ENCODE measurements at places on chromosomes 16 and 17.

DNA sequence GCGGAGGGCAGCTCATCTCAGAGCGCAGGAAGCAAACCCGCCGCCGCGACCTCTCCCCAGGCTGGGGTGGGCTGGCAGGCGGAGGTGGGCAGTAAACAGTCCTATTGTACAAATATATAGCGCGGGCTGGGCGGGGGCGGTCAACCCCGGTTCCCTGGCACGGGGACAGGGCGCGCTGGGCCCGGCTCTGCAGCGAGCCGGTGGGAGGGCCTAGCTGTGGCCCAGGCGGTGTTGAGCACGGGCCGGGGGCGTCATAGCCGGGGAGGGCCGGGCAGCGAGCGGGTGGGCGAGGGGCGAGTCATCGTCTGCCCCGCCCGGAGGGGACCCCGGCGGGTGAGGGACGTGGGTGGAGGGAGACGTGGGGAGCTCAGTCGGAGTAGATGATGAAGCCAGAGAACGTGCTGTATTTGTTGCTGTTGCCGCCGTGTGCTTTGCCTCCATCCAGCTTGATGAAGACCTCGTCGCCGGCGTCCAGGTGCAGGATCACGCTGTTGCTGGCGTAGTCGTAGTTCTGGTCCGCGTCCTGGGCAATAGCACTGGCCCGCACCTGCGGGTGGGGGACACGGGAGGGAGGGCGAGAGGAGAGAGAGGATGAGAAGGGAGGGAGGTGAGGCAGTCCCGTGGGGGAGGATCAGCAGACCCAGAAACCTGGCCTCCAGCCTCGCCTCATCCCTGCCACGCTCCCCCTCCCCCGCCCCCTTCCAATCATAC lies 8.1 kb downstream of the C1QL1 start:
- no peak overlapping the region for H3K27ac ChIP-seq
- peaks cover 24% of the 10 kb centered on the region for H3K27me3 ChIP-seq
- no peak for DNase-seq
- H3K4me1 ChIP-seq: peaks cover 15% of the 10 kb centered on the region
- no peak overlapping the region for H3K4me3 ChIP-seq

- H3K36me3 ChIP-seq: no peaks in the 10 kb centered on the region
- DNase-seq: no peak
- no peak overlapping the region for H3K4me3 ChIP-seq
- H3K27ac ChIP-seq: no peak overlapping the region
- no peaks in the 10 kb centered on the region for H3K4me1 ChIP-seq
Observed at GRCh38 chr17:376936-377863, 24.6 kb upstream of the RPH3AL start.

DNA sequence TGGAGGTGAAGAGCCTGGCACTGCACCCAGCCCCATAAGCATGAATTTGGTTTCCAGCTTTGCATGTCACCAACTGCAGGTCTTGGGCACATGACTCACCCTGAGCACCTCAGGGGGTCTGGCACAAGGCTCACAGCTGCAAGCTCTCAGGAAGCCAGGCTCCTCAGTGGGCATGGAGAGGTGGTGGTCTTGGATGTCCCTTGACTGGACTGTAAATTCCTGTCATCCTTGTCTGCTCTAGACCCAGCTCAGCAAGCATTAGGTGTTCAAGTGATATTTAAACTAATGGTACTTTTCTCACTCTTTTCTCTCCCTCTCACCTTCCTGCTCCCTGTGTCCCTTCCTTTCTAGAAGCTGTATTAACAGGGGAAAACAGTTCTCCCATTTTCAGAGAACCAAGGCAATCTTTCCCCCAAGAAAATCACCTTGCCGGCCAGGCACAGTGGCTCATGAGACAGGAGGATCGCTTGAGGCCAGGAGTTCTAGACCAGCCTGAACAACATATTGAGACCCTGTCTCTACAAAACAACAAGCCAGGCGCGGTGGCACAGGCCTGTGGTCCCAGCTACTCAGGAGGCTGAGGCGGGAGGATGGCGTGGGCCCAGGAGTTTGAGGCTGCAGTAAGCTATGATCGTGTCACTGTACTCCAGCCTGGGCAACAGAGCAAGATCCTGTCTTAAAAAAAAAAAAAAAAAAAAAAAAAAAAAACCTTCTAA lies 5.1 kb upstream of the KIFC3 start:
- H3K4me3 ChIP-seq: no peak overlapping the region
- H3K27me3 ChIP-seq: peaks cover 36% of the 10 kb centered on the region
- DNase-seq: no peak
- H3K27ac ChIP-seq: no peak overlapping the region
- no peaks in the 10 kb centered on the region for H3K36me3 ChIP-seq

- H3K27ac ChIP-seq: peak overlapping the region; percentile 26
- no peak overlapping the region for H3K4me3 ChIP-seq
- peaks cover 8% of the 10 kb centered on the region for H3K4me1 ChIP-seq
- peaks cover 8% of the 10 kb centered on the region for H3K36me3 ChIP-seq
Observed at GRCh38 chr16:81917375-81917774, 93.9 kb downstream of the SDR42E1 start.

DNA sequence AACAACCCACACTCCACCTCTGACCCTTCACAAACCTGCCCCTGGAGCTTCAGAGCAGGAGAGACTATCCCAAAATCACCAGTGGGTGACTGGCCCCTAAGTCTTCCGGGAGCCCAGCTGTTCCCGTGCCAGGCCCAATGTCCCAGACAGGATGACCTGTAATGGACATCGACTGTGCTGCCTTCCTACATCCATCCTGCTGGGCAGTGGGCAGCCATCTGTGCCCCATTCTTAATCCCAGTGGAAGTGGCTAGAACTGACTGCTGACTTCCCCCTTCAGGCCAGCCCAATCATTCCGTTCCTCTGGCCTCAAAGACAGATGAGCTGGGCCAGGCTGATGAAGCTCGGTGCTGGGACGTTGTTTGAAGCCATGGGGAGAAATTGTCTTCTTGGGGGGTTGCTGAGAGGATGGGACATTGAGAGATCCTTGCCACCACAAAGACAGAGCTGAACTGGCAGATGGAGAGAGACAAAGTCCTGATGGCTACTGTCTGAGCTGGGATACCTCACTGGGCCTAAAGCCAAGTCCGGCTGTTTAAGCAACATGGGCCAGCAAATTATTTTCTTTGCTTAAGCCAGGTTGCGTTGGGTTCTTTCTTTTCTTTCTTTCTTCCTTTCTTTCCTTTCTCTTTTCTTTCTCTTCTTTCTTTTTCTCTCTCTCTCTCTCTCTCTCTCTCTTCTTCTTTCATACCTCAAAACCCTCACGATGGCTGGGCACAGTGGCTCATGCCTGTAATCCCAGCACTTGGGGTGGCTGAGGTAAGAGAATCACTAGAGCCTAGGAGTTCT lies 17.9 kb upstream of the ALOX15B start:
- H3K4me3 ChIP-seq: no peak overlapping the region
- peaks cover 9% of the 10 kb centered on the region for H3K4me1 ChIP-seq
- H3K36me3 ChIP-seq: no peaks in the 10 kb centered on the region
- no peaks in the 10 kb centered on the region for H3K27me3 ChIP-seq

GRCh38 chr16:73057291-73058210 lies 9.6 kb upstream of the ZFHX3 start:
- H3K36me3 ChIP-seq: no peaks in the 10 kb centered on the region
- DNase-seq: peak; percentile 58
- H3K27ac ChIP-seq: no peak overlapping the region
- peaks cover 22% of the 10 kb centered on the region for H3K27me3 ChIP-seq

- no peak for DNase-seq
- no peak overlapping the region for H3K4me3 ChIP-seq
- H3K27me3 ChIP-seq: no peaks in the 10 kb centered on the region
- H3K4me1 ChIP-seq: no peaks in the 10 kb centered on the region
Observed at GRCh38 chr17:75707079-75707571, 14.1 kb upstream of the ITGB4 start.

DNA sequence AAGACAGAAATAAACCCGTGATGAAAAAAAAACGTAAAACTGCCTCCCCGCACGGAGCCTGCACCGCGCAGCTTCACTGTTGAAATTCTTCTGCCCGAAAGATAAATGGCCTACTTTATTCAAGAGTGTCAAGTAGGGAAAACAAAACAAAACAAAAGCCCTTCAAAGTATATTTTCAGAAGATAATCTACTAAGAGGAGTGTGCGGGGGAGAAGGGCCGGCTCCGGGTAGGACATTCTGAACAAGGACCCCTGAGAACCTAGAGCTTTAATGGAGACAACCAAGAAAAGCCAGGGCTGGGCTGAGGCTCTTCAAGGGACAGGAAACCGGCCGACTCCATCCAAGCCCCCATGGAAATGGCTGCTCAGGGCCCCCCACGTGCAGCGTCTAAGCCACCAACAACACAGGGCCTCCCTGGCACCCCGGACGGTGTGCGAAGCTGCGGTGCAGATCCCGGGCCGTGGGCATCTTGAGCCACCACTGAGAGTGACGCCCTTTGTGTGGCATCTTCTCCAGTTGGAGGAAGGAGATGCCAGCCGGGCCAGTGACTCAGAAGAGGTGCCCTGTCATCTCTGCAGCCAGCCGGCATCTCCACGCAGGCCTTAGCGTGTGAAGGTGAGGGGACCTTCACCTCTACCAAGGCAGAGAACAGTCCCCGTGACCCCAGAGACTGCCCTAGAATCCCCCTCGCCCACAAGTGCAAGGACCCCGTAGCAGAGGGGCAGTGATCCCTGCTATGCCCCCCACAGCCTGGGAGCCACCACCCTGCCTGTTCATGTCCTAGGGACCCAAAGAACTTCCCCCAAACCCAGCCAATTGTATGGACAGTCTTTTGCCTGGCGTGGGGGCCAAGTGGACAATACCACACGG lies 250.8 kb downstream of the C16orf95 start:
- peaks cover 6% of the 10 kb centered on the region for H3K4me1 ChIP-seq
- H3K36me3 ChIP-seq: no peaks in the 10 kb centered on the region
- H3K27ac ChIP-seq: no peak overlapping the region
- DNase-seq: no peak
- H3K4me3 ChIP-seq: no peak overlapping the region

DNA sequence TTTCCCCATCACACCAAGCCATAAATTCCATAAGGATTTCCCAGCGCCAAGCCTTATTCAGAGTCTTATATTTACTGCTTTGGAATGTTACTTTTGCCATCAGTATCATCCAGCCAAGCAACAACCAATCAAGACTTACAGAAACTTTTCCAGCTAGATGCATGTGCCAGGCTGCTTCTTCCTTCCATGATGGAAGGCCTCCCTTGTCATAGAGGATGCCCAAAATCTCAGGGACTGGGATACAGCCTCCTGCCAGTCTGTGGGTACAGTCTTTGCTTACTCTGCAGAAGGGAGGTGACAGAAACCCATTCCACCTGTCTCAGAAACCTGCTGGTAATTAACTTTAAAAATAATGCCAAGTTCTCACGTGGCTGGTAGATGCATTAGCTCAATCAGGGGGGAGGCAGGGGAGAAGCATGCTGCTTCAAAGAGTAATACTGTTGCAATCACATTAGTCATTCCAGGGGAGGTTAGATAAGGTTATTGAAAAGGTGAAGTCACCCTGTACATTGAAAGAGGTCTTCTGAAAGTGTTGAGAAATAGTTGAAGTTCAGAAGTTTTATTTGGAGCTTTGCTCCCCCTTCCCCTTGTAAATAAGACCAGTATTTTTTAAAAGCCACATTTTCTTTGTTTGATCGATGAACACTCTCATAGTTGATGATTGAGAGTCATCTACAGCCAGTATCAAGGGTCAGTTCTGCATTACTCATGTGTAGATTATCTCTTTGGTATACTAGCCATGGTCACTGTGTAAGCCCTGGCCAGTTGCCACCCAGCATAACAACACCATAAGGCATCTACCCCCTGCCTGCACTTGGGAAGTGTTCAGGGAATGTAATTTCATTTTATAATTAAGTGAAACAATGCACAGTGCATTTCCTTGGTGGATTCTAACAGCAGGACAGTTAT lies 22.2 kb downstream of the HLF start:
- H3K4me1 ChIP-seq: no peaks in the 10 kb centered on the region
- H3K27me3 ChIP-seq: no peaks in the 10 kb centered on the region
- no peaks in the 10 kb centered on the region for H3K36me3 ChIP-seq
- DNase-seq: no peak
- no peak overlapping the region for H3K4me3 ChIP-seq

DNA sequence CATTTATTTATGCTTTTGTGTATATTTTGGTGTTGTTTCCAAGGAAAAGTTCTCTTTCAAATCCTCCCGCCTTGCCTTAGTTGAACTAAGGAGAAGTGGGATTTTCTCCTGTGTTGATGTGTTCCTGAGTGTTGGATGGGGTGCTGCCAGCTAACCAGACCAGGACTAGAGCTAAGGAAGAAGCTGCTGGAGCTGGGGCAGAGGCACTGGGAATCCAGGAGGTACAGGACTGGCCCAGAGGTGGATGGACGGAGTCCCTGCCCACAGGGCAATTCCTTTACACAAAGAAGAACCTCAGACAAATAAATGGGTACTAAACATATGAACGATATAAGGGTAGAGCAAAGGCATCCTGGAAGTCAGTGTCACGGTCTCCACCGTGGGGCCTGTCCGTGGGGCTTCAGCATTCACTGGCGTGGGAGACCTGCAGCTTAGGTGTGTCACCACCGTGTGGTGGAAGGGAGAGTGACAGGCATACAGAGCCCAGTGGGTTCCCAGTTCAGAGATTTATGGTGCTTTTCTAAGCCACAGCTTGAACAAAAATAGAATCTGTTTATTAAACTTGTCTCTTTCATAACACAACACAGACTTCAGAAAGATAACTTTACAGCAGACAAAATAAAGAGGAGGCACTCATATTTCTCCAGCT lies 270.7 kb downstream of the NTN1 start:
- peaks cover 13% of the 10 kb centered on the region for H3K4me1 ChIP-seq
- H3K36me3 ChIP-seq: no peaks in the 10 kb centered on the region
- H3K27me3 ChIP-seq: no peaks in the 10 kb centered on the region
- no peak overlapping the region for H3K27ac ChIP-seq
- H3K4me3 ChIP-seq: no peak overlapping the region
- DNase-seq: peak; percentile 40

- DNase-seq: peak; percentile 69
- no peak overlapping the region for H3K4me3 ChIP-seq
- H3K27ac ChIP-seq: no peak overlapping the region
- no peaks in the 10 kb centered on the region for H3K4me1 ChIP-seq
- H3K36me3 ChIP-seq: no peaks in the 10 kb centered on the region
Observed at GRCh38 chr17:57114085-57114673, 29.1 kb downstream of the AKAP1 start.

GRCh38 chr17:36849871-36850348 lies 87.4 kb upstream of the LHX1 start:
- H3K27ac ChIP-seq: no peak overlapping the region
- no peak overlapping the region for H3K4me3 ChIP-seq
- no peaks in the 10 kb centered on the region for H3K36me3 ChIP-seq

DNA sequence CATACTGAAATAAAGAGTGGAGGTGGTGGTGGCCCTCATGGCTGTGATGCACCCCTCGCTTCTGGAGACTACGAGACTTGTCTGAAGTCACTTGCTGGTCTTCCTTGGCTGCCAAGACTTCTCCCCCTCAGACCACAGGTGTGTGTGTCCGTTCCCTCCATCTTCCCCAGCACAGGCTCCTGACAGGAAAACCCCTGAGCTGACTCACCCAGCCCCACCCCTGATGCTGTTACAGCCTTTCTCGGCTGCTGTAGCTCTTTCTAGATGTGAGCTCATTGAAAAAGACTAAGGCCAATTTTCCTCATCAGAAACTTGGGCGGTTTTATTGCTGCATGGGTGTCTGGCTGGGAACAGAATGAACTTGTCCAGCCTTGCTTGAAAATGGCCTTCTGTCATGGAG lies 296.9 kb downstream of the TMEM114 start:
- no peaks in the 10 kb centered on the region for H3K4me1 ChIP-seq
- H3K36me3 ChIP-seq: no peaks in the 10 kb centered on the region
- H3K27me3 ChIP-seq: no peaks in the 10 kb centered on the region
- no peak for DNase-seq
- H3K27ac ChIP-seq: no peak overlapping the region

GRCh38 chr17:82884970-82885353 lies 45.1 kb upstream of the ZNF750 start:
- peaks cover 60% of the 10 kb centered on the region for H3K4me1 ChIP-seq
- H3K27me3 ChIP-seq: no peaks in the 10 kb centered on the region
- no peak overlapping the region for H3K4me3 ChIP-seq
- peak overlapping the region; percentile 13 for H3K27ac ChIP-seq
- H3K36me3 ChIP-seq: no peaks in the 10 kb centered on the region
- DNase-seq: peak; percentile 59

All from B cell (primary cell).